ENCODE measurements at places on chromosomes 2 and 18.

DNA sequence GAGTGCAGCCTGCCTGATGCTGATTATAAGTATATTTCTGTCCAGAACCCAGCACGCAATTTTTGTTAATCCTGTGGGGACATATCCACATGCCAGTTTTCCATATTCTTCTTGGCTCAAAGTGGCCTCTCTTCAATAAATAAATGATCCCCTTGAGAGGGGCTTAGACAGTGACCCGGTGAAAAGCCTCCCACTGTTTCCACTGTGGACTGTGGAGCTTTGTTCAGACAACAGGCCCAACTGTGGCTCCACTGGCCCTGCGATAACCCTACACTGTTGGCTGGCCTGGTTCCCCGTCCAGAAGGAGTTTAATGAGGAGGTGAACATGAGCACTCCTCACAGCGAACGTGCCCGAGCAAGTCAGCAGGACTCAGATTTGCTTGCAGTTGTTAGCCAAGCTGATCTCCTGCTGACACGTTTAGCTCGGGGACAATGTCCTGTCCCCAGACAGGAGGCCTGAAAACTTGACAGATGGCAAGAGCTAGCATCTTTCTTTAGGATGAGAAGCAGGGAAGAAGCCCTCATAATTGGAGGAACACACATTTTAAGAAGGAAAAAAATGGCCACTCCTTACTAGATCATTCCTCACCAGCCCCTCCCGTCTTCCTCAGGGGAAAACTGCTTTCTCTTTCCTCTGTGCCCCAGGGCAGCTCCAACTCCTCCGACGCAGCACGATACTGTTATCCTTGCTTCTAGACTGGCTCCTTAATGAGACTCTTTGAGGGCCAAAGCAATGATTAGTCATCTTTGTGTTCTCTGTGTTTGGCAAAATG, 20.0 kb upstream of the MTCL1 start:
- no peak for ATAC-seq

DNA sequence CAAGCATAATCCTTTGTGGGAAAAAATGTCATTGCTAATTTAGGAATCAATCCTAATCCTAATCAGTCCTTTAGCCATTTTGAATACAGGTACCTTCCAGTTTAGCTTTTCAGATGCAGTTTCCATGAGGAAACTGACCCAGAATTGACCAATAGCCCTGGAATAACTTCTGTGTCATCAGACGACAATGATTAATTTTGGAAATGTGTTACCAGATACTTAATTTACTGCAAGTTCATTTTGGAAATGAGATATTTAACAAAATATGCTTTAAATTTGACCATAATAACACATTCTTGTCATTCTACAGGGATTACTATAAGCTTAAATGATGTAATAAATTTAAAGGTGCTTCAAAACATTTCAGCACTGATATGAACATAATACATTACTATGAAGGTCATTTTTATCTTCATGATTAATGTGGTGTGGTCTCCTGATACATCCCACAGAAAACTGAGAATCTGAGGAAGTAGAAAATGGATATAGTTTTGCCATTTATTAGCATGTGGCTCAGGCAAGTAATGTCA, 129.8 kb upstream of the SH3BP4 start:
- ATAC-seq: no peak

GRCh38 chr2:15271941-15272542, 289.1 kb downstream of the NBAS start:
- ATAC-seq: no peak

DNA sequence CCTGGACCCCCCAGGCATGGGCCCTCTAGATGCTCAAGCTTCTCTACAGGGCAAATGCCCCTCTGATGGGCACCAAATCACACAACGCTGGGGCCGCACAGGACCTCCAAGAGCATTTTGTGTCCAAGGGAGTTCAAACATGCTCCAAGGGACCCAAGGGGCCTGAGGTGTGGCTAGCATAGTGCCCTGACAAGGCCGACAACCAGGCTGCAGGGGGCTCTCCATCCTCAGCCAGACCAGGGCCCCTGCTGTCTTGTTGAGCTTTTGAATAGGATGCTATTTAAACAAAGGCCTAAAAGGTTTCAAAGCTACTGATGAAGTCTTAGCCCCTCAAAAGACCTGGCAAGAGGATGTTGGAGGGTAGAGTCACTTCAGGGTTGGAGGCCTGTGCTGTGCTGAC, 33.1 kb downstream of the EN1 start:
- ATAC-seq: no peak

DNA sequence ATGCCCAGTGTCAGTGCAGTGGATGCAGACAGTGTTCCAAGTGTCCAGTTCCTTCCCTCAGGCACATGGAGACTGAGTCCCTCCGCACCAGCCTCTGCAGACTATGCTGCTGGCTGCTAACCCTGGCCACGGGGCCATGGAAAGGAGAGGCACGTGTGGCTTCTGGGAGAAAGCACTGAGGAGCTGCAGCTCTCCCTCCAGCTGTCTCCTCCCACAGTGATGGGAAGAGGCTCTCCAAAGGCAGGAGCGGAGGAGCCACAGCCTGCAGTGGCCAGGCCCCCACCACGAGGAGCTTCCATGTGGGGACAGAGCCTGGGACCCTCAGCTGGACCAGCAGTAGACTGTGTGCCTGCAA, 141.1 kb downstream of the NDUFA10 start:
- no peak for ATAC-seq

GRCh38 chr2:163077241-163077640, 238.7 kb upstream of the KCNH7 start:
- ATAC-seq: no peak

- ATAC-seq: no peak
Observed at GRCh38 chr2:83068714-83069113, 1390.4 kb downstream of the SUCLG1 start.

DNA sequence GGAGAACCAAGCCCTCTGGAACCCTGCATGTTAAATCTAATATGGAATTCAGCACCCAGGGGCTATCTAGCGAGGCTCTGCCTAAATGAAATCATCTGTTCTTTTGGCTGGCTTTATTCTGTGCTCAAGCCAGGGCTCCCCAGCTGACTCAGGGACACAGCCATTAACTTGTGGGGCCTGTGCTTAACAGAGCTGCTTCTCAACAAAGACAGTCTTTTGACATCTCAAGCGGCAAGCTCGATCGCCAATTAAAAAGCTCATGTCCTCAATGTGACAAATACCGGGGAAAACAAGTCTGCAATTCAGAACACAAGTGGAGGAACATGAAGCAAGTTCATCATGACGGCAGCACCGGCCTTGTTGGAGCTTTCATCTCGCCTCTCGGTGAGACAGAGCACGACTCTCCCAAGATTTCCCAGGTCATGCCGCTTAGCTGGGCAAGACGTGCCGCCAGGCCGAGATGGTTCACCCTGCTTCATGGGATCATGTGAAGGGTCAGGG, 64.9 kb downstream of the KLHL29 start:
- no peak for ATAC-seq

DNA sequence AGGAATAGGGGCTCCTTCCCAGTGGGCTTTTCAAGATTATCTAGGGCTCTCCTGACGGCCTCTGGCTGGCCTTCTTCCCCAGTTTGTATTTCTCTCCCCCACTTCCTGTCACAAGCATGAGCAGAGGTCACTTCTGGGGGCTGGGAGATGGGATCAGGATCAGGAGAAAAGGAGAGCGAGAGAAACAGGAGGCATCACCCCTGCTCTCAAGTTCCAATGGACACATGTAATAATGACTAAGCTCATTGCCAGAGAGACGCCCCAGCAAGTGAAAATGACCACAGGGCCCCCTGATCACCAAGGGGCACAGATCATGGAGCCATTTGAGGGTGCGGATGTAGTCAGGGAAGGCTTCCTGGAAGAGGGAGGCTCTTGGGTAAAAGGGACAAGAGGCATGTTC, 92.1 kb downstream of the SMAD7 start:
- no peak for ATAC-seq

DNA sequence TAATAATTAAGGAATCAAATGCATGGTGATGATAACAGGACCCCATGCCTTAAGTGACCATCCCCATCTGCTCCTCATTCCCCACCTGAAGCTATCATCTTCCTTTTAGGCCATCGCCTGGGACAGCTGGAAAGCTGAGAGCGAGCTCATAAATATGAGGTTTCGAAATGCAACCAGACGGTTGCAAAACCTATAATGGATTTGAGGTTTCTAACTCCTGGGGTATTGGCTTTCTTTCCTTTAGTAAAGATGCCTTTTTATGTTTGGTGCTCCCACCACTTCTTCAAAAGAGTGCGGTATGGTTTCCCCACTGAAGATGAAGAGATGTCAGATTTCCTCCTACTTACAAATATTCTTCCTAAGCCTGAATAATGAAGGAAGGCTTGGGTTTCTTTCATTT, 1589.5 kb upstream of the PIK3C3 start:
- ATAC-seq: no peak

DNA sequence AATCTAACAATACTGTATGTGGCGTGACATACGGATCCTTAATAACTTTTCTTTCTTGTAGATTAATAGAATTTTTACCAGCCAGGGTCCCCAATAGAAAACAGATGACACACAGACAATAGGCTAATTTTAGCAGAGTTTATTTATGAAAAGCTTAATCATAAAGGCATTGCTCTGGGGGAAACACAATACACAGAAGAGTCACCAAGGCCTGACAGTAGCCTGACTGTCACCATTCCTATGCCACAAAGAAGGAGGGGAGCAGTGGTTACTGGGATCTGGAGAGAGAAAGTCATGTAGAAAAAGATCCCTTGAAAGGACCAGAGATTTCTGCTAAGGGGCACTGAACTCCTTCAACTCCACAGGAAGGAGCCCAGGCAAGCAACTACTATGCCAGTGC, 139.5 kb downstream of the METTL4 start:
- ATAC-seq: no peak

- ATAC-seq: no peak
Observed at GRCh38 chr2:11325961-11326676, 18.3 kb downstream of the ROCK2 start.

DNA sequence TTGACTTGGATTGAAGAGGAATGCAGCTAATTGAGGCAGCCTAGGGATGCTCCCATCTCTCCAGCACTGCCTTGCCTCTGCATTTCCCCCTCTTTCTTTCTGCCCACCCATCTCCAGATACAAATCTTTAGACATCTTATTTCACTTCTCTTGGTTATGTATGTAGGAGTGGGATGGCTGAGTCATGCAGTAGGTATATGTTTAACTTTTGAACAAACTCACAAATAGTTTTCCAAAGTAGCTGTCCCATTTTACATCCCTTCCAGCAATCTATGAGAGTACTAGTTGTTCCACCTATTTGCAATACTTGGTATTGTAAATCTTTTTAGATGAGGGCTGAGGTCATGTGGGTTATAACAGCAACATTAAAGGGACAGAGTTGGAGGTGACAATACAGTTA, 329.9 kb downstream of the DYSF start:
- ATAC-seq: no peak

DNA sequence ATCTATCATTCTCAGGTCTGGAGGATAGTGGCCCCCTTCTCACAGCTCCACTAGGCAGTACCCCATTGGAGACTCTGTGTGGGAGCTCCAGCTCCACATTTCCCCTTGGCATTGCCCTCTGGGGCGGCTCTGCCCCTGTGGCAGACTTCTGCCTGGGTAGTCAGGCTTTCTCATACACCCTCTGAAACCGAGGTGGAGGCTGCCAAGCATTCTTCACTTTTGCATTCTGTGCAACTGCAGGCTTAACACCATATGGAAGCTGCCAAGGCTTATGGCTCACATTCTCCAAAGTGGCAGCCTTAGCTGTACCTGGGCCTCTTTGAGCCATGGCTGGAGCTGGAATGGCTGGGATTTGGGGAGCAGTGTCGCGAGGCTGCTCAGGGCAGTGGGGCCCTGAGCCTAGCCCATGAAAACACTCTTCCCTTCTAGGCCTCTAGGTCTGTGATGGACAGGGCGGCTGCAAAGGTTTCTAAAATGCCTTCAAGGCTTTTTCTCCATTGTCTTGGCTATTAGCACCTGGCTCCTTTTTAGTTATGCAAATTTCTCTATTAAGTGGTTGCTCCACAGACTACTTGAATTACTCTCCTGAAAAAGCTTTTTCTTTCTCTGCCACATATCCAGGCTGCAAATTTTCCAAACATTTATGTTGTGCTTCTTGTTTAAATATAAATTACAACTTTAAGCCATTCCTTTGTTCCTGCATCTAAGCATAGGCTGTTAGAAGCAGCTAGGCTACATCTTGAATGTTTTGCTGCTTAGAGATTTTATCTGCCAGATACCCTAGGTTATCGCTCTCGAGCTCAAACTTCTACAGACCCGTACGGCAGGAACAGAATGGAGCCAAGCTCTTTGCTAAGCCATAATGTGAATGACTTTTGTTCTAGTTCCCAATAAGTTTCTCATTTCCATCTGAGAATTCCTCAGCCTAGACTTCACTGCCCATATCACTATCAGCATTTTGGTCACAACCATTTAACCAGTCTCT, 206.5 kb downstream of the CPS1 start:
- ATAC-seq: peak; percentile 50

- no peak for ATAC-seq
Observed at GRCh38 chr2:217247476-217247875, 387.6 kb upstream of the TNP1 start.

DNA sequence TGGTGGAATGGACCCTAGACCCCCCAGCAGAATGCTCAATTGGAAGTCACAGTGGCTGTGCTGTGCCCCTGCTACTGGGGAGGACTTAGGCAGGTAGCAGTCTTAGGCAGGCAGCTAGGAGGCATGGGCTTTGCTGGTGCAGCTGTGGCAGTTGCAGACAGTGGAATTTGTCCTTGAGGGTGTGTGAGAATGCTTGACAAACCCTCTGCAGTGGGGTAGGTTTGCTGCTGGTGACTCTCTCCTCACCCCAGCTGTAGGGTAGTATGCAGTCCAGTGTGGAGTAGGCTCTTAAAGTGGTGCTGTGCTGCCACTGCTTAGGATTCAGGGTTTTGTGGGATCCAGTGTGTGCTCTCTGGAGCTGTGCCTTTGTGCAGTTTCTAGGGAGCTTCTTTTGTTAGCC, 61.3 kb downstream of the NUP35 start:
- no peak for ATAC-seq

DNA sequence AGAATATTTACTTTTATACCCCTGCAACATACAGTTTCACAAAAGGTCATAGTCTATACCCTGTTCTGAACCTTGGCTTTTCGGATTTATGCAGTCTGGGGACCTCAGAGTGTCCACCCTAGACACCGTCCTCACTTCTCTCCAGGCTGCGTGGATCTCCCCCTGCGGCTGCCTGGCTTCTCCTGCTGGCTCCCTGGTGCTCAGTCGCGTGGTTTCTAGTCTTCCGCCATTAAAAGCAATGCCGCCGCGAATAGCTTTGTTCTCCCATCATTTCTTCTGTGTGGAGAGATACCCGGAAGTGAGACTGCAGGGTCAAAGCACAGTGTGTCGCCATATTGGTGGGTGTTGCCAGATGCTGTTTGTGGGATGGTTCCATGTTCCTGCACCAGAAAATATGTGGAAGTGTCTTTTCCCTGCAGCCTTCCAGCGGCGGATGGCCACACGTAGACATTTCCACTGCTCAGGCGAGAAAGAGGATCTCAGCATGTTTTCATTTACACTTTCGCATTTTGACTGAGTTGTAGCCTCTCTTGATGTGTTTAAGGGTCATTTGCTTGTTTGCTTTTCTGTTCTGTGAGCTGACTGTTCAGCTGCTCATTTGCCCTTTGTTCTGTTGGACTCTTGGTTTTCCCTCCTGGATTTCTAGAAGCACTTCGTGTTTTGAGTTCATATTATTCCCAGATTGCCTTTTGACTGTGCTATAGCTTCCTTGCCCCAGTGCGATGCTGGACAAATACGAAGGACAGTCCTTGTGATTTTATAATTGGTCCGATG, 22.9 kb upstream of the ASB1 start:
- no peak for ATAC-seq

GRCh38 chr18:79343567-79344207, 52.0 kb upstream of the NFATC1 start:
- ATAC-seq: no peak

Data from stimulated activated memory B cell treated with anti-CD40 and anti-IgM and Interleukin-4, amounts not matched to agents 10 μg/mL and 1 μg/mL and 100 μg/mL, for 72 hours (primary cell).